RWPE1 (cell line): ENCODE measurements at places on chromosomes 4 and X.

GRCh38 chr4:177235026-177235425 lies 74.6 kb upstream of the NEIL3 start:
- no peak for DNase-seq

DNA sequence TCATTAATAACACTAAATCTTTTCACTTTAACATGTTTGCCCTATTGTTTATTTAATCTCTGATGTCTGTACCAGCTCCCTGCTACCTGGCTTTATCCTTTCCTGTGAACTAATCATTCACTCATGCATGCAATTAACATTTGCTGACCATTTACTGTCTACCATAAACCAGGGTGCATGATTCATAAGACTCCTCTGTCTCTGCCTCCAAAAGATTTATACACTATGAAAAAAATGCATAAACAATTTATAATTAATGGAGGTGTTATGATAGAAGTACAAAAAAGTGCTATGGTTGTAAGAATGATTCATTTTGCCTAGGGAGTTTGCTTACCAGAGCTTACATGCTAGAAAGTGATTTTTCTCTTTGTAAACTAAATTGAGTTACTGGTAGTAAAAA lies 24.5 kb upstream of the CPEB2 start:
- no peak for DNase-seq

DNA sequence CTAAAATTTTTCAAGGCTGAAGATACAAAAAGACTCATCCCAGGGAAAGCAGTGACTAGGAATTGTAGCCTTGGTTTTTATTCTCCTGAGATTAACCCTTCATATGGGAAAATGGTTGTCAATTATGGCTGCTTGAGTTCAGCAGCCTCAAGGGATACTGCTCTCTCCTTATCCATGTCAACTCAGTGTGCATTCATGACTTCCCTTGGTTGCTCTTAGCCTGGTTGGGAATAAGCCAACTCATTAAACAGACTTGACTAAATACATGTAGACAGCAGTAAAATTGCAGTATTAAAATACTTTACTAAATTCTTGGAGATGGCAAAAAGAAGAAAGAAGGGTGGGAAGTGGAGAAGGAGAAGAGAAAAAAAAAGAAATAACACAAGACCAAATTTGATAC lies 44.5 kb upstream of the BMP3 start:
- DNase-seq: no peak

- no peak for DNase-seq
These were observed 30.0 kb upstream of the APELA start for GRCh38 chr4:164847016-164847415.

GRCh38 chr4:2660596-2661211 lies 95.4 kb downstream of the TNIP2 start:
- no peak for DNase-seq

- no peak for DNase-seq
These were observed 619.2 kb downstream of the SPRY1 start for GRCh38 chr4:124015766-124016165.

- no peak for DNase-seq
These were observed 18.5 kb downstream of the CLGN start for GRCh38 chr4:140408974-140409373.

DNA sequence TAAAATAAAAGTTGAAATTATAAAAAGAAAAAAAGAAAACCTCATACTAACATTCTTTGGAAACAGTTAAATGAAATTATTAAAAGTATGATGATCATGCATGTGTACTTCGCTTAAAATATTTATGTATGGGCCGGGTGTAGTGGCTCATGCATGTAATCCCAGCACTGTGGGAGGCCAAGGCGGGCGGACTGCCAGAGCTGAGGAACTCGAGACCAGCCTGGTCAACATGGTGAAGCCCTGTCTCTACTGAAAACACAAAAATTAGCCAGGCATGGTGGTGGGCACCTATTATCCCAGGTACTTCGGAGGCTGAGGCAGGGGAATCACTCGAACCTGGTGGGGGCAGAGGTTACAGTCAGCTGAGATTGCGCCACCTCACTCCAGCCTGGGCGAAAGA lies 952.2 kb upstream of the FTHL17 start:
- no peak for DNase-seq

- DNase-seq: no peak
These were observed 37.9 kb upstream of the OTUD4 start for GRCh38 chr4:145218251-145218650.

DNA sequence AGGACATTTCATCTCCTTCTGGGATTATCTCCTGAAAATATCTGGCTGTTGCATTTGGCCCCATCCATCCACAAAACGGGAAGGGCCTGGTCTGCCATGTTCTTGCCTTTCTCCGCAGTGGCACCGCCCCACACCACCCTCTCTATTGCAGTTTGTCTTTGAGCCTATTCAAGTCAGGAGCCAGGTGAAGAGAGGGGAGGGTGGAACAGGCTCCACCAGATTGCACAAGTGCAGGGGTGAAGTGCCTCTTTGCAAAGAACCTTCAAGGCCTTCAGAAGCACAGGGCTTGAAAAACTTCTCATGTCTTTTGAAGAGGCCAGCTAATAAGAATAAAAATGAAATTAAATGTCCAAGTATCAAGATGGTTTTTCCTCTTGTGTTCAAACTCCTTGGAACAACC lies 28.7 kb downstream of the RS1 start:
- DNase-seq: no peak

DNA sequence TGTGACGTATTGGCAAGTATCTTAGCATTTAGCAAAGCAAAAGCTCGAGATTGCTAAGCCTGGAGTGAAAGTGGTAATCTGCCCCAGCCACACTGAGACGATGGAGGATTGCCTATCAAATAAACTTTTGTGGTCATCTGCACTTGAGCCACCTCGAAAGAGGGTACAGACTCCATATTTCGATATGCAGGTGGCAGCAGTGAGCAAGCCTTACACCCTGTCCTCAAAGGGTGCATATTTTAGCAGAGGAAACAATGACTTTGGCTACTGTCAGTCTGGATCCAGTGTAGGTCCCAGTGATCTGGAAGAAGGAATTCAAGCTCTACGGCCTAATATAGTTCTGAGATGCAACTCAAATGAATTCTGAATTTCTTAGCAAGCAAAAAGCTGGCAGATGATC lies 153.9 kb downstream of the ATG4A start:
- no peak for DNase-seq

GRCh38 chr4:144801731-144802130 lies 155.8 kb downstream of the HHIP start:
- DNase-seq: no peak
